Muscle of back (tissue), 13 donors: ENCODE measurements at places on chromosomes 1 and 21.

DNA sequence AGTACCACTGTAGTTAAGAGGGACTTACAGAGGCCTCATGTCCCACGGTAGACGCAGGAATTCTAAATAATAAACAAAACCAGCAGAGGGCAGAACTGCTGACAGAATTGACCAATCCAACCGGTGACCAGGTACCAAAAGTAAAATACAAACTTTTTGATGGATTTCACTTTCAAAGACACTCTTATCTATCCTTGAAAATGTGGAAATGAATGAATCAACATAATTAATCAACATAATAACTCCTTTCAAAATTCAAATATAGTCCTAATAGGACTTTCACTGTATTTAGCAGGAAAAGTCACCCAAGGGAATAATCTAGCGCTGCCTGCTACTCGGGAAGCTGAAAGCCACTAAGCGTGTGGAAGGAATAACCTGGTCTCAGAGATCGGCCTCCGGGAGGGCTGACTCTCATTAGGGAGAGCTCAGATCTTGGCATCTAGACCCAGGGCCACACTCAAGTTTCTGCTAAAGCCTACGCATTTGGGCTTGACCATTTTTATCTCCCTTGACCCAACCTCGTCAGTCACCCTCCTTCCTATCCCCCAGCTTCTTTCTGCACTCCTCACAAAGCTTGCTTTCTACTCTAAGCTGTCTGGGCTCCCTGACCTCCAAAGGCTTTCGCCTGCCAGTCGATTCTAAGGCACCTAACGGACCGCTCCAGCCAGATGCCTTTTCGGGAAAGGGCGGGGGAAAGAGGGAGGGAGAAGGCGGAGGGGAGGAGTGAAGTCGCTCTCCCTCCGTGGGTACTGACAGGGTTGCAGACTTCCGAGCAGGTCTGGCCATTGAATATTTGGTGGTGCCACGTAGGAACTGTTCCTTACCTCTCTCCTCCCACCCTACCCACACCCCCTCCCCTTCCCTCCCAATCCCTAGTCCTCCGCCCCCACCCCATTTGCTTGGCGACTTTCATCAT is 1.6 kb downstream of the COL11A1 start:
- DNase-seq, result peak; percentile 33

GRCh38 chr1:231068762-231069161 is 28.7 kb upstream of the FAM89A start:
- no peak for DNase-seq

DNA sequence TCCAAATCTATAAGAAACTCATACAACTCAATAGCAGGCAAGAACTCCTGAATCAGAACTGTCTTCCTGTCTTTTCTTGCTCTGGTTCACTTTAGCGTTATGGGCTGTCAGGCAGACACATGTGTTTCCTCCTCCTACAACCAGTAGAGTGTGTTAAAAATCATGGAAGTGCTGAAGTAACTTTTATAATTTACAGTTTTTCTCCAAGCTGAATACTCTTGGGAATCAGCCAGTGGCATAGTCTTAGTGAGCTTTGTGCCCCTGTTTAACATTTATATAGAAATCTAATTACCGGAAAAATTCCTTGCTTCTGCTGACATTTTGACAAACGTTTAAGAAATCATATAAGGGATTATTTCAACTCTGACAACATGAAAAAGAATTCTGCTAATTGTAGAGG is 113.1 kb upstream of the RGS18 start:
- no peak for DNase-seq

DNA sequence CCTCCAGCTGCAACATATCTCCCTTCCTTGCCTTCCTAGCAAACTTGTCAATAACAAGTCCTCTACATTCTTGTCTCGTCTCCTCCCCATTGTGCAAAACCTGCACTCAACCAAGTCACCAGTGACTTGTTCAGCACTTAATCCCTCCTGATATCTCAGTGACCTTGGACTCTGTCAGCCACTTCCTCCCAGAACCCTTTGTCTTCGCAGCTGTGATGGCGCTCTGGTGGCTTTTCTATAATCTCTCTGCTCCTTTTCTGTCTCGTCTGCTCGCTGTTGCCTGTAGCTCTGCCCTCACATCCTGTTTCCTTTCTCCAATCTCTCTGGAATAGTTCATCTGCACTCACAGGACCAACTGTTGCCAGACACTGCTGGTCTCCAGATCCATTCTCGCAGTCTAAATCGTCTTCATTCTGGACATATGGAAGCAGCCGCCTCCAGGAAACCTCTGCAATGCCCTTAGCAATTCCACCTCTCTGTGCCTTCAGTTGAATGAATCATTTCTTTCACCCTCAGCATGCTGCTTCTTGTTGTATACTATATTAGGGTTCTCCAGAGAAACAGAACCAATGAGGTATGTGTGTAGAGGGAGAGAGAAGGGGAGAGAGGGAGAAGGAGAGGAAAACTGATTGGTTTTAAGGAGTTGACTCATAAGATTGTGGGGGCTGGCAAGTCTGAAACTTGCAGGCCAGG is 17.4 kb upstream of the IFNAR2 start:
- DNase-seq, result peak; percentile 50

GRCh38 chr1:226656601-226657277 is 82.3 kb downstream of the ITPKB start:
- peak; percentile 84 for DNase-seq

- no peak for DNase-seq
These were observed 504.6 kb upstream of the NR5A2 start for GRCh38 chr1:199522936-199523335.

GRCh38 chr1:37123276-37124115 is 89.2 kb upstream of the GRIK3 start:
- peak; percentile 70 for DNase-seq

GRCh38 chr1:86741947-86742572 is 37.7 kb downstream of the SH3GLB1 start:
- DNase-seq, result peak; percentile 40

GRCh38 chr1:201383647-201384405 is 6.3 kb upstream of the TNNT2 start:
- DNase-seq, result peak; percentile 84

- no peak for DNase-seq
These were observed 8.8 kb downstream of the PRXL2B start for GRCh38 chr1:2595261-2595811.

DNA sequence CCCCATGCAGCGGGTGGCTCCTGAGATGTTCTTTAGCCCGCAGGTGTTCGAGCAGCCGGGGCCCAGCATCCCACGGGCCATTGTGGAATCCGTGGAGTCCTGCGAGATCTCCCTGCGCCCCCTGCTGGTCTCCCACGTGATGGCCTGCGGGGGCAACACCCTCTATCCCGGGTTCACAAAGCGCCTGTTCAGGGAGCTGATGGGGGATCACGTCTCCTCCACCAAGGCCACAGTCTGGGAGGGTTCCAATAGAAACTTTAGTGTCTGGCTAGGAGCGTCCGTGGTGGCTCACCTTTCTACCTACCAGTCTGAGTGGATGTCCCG is 71.0 kb downstream of the ACTL8 start:
- DNase-seq, result no peak

DNA sequence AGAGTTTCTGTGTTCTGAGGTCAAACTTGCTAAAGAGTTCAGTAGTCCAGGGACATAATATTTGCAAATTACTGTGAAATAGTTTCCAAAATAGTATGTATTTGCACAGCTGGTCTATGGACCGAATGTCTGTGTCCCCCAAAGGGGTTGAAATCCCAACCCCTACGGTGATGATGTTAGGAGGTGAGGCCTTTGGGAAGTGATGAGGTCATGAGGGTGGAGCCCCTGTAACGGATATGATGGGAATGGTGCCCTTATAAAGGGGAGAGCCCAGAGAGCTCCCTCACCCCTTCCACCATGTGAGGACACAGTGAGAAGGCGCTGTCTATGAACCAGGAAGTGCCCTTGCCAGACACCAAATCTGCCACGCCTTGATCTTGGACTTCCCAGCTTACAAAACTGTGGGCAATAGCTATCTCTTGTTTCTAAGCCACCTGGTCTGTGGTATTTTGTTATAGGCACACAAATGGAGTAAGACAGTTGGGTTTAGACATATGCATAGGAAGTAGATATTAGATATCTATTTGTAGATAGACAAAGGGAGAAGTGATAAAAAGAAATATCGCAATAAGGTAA is 21.7 kb downstream of the RNF187 start:
- no peak for DNase-seq

- DNase-seq, result no peak
These were observed 73.5 kb downstream of the OSBPL9 start for GRCh38 chr1:51690285-51690961.

- DNase-seq, result no peak
These were observed 60.4 kb downstream of the MRPS6 start for GRCh38 chr21:34133802-34134201.

DNA sequence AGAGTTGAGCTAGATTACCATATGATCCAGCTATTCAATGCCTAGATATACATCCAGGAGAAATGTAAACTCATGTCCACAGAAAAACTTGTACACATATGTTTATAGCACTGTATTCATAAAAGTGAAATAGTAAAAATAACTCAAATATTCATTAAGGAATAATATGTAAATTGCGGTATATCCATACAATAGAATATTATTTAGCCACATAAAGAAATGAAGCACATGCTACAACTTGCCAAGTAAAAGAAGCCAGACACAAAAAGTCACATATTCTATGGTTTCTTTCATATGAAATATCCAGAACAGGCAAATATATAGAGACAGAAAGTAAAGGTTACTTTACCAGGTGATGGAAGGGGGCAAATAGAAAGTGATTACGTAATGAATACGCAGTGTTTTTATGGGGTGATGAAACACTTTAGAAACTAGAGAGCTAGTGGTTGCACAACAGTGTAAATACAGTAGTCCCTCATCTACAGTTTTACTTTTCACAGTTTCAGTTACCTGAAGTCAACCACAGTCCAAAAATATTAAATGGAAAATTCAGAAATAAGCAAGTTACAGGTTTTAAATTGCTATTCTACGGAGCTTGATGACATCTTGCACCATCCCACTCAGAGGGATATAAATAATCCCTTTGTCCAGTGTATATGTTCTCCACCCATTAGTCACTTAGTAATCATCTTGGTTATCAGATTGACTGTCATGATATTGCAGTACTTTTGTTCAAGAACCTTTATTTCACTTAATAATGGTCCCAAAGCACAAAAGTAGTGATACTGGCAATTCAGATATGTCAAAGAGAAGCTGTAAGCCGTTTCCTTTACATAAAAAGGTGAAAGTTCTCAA is 62.3 kb downstream of the ZNF644 start:
- DNase-seq, result no peak

- DNase-seq, result no peak
These were observed 121.6 kb upstream of the IRF2BP2 start for GRCh38 chr1:234731569-234732085.

DNA sequence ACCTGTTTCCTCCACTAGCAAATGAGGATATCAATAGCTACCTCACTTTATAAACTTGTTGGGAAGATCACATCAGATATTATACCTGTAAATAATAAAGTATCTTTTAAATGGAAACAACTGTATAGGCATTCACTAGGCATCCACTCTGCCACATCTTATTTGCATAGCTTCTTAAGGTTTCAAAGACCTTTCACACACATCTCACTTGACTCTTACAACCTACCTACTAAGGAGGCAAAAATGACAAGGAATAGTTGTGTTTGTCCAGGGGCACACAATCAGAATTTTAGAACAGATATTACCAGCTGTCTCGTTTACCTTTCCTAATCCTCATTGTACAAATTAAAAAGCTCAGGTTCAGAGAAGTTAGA is 51.5 kb downstream of the VANGL2 start:
- DNase-seq, result no peak

- no peak for DNase-seq
These were observed 62.4 kb upstream of the POU2F1 start for GRCh38 chr1:167158111-167158812.

DNA sequence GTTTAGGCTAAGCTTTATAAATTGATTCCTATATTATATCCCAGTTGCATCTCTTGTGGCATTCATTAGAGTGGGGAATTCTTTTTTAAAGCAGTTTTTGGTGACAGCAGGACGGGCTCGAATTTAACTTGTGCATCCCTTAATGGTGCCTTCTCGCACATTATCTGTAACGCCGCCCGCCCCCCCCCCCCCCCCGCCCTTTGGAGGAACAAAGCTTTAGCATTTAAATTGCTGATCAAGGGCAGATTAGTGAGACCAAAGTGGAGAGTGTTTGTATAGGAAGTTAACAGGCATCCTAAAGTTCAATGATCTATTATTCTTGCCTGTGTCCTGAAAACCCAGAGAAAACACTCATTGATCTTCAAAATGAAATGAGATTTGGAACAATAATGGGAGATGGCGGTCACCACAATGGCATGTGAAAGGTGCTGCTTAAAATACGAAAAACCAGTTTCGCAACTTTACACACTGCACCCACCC is 2.2 kb downstream of the LMO4 start:
- no peak for DNase-seq

DNA sequence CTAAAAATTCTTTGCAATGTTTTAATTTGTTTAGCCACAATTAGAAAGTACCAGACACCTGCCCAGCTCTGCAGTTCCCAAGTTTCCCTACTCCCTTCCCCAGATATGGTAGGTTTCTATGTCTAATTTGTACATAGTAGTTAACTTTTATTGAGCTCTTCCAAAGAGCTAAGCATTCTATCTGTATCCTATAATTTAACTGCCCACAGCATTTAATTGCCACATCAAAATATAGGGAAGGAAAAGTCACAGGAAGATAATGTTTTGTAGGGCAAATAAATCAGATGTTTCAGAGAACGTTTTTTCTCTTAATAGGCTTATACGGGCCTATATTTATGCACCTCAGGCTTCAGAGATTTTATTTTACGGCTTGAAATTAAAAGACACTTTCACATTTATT is 15.7 kb upstream of the FMO3 start:
- DNase-seq, result no peak

- no peak for DNase-seq
These were observed 23.7 kb upstream of the PLPPR4 start for GRCh38 chr1:99240621-99241020.

- DNase-seq, result no peak
These were observed 229.5 kb downstream of the DPYD start for GRCh38 chr1:97691325-97691724.

GRCh38 chr1:37001703-37002102 is 32.6 kb downstream of the GRIK3 start:
- no peak for DNase-seq

DNA sequence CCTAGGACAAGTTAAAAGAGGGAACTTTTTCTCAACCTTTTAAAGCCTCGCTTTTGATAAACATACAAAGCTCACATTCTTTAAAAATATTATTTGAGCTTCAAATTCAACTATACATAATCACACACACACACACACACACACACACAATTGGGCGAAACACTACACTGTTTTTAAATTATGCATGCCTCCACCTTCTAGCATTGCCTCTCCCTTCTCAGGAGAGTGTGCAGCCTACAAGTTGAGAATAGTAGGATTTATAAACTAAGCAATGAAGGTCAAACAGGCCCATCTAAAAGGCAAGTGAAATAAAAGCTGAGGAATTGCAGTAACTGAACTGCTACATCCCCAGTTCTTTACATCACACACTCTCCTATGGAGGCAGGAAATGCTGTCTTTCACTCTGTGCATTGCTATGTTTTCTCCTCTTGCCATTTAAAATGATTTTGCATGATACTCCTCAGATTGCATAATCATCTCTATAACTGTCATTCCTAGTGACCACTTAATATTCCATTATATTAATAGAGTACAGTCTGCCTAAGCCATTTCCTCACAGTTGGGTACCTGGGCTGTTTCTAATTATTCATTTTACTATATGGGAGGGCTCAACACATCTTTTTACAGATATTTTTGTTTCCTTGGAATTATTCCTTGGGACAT is 92.5 kb upstream of the KCNE2 start:
- DNase-seq, result no peak
